Fibroblast of skin of scalp (primary cell): ENCODE measurements at places on chromosomes 1 and 21.

DNA sequence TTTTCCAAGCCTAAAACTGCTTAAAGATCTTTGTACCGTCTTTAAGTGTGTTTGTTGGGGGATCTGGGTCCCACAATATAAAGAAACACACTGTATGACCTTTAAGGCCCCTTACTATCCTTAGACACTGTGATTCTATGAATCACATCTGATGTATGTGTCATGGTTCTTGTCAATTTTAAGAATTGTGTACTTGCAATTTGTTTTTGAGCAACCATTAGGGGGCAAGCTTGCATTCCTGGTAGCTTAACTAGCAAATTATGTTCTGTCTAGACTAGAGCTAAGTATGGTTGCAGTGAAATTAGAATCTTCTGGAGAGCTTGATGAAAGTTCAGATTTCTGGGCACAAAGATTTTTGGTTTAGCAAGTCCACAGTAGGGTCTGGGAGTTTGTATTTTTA is 219.5 kb downstream of the TPR start:
- DNase-seq = peak; percentile 85

- no peak for DNase-seq
Measured at GRCh38 chr1:156691191-156691590, 14.0 kb upstream of the NES start.

- DNase-seq = no peak
Measured at GRCh38 chr1:182170891-182171461, 109.5 kb upstream of the ZNF648 start.

- DNase-seq = no peak
Measured at GRCh38 chr1:207308451-207309190, 12.9 kb upstream of the CD55 start.

GRCh38 chr1:93612510-93612909 is 69.1 kb downstream of the BCAR3 start:
- DNase-seq = no peak

GRCh38 chr1:184958554-184959353 is 15.6 kb downstream of the NIBAN1 start:
- DNase-seq = no peak

DNA sequence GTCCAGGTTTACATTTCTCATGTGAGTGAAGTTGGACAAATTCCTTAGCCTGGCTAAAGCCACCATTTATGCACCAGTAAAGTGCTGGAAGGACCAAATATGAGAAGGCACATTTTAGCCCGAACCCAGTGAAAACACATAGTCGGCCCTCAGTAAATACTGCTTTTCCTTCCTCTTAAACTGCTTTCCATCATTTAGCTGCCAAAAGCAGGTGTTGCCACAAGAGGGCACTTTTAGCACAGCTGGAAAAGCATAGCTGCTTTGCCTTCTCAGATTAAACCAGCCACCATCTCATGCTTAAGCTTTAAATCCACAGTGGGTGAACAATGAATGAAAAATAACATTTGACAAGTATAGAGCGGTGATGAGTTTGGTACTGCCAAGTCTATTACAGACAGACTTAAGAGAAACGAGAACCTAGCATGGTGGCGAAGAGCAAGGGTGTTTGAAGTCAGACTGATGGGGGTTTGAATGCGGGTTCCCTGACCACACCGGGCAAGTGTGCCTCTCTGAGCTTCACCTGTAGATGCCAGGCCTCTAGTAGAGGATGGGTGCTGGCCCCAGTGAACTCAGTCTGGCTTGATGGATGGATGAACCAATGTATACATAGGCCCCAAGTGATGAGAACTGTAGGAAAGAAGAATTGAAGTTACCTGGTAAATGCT is 57.8 kb downstream of the SLC35D1 start:
- peak; percentile 73 for DNase-seq

- no peak for DNase-seq
Measured at GRCh38 chr1:233652526-233652925, 38.6 kb downstream of the KCNK1 start.

DNA sequence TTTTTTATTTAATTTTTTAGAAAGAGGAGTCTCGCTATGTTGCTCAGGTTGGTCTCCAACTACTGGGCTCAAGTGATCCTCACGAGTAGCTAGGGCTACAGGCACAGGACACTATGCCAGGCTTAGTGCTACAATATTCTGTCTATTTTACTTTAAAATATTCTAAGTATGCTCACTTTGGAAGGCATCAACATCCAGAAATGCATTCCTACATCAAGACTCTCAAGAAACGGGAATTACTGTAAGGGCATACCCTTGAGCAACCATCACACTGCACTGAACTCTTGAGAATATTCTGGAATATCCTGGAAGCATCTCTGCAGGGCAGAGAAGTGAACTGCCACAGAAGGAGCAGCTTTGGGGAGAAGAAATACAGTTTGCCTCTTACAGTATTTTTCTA is 565 bp upstream of the DMRTB1 start:
- DNase-seq = peak; percentile 13

DNA sequence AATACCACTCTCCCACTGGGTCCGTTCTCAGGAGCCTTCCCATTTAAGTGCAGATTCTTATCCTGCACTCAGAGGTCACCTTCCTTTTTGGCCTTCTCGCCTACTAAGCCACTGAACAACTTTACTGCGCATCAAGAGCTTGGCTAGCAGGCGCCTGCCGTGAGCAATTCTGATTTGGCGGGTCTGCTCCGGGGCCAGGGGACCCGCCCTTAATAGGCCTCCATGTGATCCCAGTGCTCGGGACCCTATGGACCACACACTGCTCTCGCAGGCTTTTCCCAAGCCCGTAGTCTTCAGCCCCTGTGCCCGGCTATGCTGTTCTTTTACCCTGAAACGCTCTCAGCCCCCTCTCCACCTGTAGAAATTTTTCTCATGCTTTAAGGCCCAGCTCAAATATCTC is 45.1 kb downstream of the BCL9 start:
- DNase-seq = no peak

- DNase-seq = no peak
Measured at GRCh38 chr1:51210055-51210454, 26.0 kb upstream of the RNF11 start.

DNA sequence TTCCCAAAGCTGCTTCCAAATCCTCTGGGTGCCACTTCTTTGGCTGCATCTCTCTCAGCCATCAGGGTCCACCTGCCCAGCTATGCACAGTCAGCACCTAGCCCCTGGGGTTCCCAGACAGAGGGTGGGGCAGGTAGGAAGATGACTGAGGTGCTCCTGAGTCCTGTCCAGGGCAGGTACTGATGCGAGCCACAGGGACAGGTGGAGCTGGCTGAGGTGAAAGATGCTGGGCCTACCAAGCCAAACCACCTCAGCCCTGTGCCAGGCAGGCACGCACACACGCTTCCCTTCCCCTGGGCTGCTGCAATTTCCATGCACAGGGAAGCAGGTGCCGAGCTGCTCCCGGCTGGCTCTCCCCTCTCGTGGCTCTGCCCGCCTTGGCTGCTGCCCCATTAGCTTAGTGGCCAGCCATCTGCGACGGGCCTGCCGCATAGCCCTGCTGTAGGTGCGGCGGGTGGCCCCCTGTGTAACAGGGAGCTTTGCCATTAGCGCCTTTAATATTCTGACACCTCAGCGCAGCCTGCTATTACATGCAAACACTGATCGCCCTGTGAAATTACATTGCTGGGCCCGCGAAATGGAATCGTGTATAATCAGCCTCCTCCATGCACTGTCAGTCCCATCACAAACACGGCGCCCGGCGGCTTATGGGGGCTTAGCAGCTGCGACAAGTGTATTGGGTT is 38.9 kb downstream of the DMAP1 start:
- DNase-seq = no peak

GRCh38 chr21:28832715-28833061 is 160.0 kb downstream of the LTN1 start:
- DNase-seq = no peak

- peak; percentile 48 for DNase-seq
Measured at GRCh38 chr1:151867765-151868411, 14.4 kb upstream of the THEM5 start.

GRCh38 chr1:108829498-108829916 is 27.4 kb downstream of the AKNAD1 start:
- DNase-seq = no peak

DNA sequence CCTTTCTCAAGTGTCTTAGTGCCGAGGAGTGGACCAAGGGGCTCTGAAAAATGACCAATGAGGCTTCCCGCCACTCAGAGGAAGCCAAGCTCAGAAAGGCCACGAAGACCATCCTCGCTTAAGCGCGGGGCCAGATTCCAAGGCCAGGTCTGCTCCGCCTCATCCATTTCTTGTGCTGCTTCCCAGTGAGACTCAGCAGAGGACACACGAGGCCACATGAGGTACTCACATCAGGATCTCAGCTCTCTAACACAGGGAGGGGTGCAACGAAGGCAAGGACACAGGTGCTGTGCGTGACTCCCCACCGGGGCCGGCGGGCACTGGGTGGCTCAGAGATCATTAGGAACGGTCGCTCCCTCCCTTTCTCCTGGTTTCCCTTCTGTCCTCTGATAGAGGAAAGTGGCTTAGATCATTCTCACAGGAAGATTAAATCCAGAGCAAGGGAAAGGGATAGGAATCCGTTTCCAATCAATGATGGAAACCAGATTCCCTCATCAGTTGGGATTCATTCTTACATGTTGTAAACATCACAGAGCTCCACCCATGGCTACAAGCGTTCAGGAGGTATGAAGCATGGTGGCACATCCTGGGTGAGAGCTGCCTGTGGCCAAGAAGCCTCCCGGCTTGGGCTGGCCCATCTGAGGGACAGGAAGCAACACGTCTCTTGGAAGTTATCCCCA is 46.7 kb downstream of the CAPZB start:
- no peak for DNase-seq

- peak; percentile 23 for DNase-seq
Measured at GRCh38 chr1:75310067-75310466, 175.9 kb downstream of the LHX8 start.

- no peak for DNase-seq
Measured at GRCh38 chr21:21286170-21286798, 288.1 kb downstream of the NCAM2 start.

DNA sequence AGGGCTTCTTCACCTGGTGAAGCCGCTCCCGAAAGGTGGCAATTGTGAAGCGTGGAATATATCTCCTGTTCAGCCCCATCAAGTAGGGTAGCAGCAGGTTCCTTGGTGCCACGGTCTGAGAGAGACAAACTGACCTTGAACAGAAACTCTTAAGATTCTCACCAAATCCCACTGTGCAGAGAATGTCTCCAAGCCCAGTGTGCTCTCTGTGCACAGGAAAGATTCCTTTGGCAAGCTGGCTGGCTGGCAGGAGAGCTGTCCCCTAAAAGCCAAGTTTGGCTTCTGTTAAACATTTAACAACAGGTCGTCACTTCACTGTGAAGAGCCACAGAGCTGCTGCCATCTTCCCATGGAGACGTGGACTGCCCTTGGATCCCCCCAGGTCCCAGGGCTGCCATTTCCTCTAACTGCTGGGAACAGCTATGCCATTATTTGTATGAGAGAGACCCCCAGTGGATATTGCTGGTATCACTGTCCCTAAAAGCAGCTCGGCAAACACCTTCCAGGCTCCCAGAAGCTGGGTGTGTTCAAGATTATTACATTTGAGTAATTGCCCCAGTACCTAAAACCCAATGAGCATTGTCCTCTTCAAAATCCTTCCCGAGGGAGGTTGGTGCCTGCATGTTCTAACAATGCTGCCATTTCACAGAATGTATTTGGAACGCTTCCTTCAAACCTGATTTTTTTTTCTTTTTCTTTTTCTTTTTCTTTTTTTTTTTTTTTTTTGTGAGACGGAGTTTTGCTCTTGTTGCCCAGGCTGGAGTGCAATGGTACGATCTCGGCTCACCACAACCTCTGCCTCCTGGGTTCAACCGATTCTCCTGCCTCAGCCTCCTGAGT is 71.8 kb downstream of the CD58 start:
- DNase-seq = peak; percentile 77

DNA sequence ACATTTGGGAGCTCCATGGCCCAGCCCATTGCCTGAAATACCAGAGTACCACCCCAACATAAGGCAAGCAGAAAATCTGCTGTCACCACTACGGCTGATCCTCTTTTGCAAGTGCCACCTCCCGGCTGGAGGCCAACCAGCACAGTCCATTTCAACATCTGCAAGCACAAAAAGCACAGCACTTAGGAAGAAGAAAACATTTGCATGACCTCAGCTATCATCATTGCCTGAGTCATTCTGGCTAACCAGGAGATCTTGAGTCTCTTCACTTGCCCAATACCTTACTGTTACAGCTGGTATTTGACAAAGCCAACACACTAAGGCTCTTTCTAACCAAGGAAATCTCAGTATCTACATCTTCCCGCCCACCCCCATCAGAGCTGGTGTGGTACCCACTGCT is 55.9 kb downstream of the NEK7 start:
- DNase-seq = peak; percentile 65

DNA sequence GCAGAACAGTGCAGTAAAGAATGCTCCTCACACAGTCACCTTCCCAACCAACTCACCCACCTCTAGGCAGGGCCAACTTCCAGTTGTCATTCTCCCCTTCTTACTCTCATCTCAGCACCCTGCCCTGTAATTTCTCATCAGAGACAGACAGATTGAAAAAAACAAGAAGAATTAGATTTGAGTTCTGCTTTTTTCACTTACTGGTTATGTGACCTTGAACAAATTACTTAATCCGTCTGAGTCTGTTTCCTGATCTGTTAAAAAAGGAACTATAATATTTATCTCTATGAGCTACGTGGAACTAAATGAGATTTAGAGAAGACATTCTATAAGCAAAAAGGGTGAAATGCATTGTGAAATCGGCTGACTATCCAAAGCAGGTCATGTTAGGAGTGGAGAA is 330.3 kb downstream of the ZNF326 start:
- no peak for DNase-seq

DNA sequence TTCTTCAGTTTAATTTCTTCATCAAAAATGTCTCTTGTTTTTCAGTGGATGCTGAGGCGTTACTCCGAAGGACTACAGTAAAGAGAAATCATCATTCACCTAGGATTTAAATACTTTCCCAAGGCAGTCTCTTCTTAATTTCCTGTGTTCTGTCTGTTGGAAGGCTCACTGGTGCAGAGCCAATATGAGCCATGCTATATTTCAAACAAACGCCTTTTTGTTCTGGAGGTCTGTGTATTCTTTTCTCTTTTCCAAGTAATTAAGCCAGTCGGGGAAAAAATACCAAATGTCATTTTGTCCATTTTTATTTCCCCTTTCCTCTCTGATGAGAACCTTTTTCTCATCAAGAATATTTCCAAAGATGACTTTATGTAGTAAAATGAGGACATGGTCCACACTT is 206.5 kb downstream of the RWDD3 start:
- no peak for DNase-seq
